ENCODE measurements at places on chromosomes 2 and 18. TPM values are rescaled to one million over a fixed set of nuclear protein-coding genes. Genes with fewer than 3 reads are reported as not detected.

PPP1R7 gene
- total RNA-seq: 86.4 TPM

DCTN1 gene
- total RNA-seq: 108 TPM

NEU2 gene
- not detected for total RNA-seq

MOGAT1 gene
- not detected for total RNA-seq

DNA sequence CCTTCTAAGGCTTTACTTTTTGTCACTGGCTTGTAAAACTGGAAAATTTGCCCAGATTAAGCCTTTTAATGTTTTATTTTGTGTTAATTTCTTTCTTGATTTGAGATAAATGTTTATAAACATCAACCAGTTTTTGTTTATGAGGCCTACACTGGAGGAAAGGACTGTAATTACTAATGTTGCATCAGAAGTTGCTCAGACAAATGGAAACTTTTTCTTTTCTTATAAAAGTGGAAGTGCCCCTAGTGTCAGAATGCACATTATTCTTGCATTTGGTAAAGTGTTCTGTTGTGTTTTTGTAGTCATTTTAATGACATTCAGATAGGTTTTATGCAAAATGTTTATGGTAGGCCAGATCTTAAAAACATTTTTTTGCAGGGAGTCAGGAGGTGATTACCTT is 25.3 kb downstream of the LCLAT1 start:
- no peak for ATAC-seq

- ATAC-seq: no peak
These were observed 42.5 kb downstream of the TEX44 start for GRCh38 chr2:231634951-231635875.

GRCh38 chr2:29446847-29447246 is 331.6 kb downstream of the CLIP4 start:
- no peak for ATAC-seq

- no peak for ATAC-seq
These were observed 154.9 kb upstream of the KYNU start for GRCh38 chr2:142722569-142722968.

DNA sequence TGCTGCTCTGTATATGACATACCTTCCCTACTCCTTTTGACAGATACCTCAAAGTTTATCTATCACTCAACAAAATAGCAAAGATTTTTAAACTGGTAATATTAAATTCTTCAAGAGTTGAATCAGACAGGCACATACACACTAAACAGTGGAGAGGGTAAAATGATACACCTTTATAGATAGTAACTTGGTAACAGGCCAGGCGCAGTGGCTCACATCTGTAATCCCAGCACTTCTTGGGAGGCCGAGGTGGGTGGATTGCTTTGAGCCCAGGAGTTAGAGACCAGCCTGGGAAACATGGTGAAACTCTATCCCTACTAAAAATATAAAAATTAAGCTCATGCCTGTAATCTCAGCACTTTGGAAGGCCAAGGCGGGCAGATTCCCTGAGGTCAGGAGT is 23.2 kb downstream of the ASXL2 start:
- no peak for ATAC-seq

DNA sequence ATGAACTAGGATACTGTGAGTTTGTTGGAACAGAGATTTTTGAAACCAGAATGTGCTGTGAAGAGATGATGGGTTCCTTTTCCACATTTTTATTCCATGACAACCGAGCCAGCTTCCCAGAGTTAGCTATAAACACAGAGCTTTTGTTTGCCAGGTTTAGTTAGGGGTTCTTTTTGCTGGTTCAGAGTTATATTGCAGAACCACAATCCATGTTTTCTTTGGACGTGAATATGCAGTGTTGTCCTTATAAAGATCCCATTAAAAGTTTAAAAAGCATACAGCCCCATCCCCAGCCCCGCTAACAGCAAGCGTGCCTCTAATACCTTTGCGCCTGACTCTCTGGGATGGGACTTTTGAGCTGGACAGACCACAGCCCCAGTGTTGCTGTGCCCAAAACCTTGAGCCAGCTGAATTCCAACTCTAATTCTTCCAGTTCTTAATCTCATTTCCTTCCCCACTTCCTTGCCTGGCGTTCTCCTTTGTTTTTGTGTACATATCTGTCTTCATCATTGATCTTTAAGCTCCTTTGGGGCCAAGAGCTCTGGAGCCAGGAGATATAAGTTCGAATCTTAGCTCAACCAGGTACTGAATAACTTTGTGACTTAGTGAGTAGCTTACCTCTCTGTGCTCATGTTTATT is 72.3 kb downstream of the SPATS2L start:
- ATAC-seq: no peak

DNA sequence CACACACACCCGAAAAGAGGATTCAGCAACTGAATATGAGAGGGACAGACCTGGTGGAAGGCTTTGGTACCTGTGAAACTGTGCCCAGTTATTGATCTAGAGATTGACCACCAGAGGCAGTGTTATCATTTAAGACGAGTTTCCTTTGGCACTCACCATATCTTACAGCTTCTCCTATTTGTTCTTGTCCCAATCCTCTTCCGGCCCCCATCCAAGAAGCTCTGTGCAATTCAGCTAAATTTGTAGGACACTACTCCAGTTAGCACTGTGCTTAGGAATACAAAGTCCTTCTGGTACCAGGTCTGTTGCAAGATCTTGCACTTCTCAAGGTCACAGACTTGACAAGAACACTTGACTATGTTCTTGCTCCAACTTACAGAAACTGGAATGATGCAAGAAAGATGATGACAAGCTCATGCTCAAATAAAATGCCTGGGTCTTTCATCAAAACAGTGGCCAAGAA is 177.7 kb downstream of the TMEM247 start:
- ATAC-seq: no peak

DNA sequence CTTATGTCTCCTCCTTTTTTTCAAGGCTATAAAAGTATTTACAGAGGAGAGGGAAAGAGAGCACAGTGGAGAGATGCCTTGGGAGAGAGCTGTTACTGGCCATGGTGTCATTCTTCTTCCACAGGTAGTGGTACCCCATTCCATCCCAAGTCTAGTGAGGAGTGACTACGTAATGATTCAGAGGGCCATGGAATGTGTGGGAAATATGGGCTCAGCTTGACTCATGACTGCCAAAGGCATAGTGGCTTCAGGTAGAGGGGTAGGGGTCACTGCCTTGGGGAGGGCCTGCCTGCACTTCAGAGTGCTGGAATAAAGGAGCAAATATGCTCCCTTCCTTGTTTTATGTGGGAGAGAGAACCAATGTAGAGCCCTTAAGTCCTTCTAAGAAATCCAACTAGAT is 620.6 kb downstream of the IRS1 start:
- ATAC-seq: no peak

- no peak for ATAC-seq
These were observed 52.8 kb upstream of the DCC start for GRCh38 chr18:52287151-52287550.

Data from activated T-helper 17 cell treated with anti-CD3 and anti-CD28 coated beads, Interleukin-2, amount 50 U/mL, for 72 hours (primary cell).